ENCODE measurements at places on chromosomes 1 and 21.

GRCh38 chr1:6052543-6053205 lies 7.0 kb downstream of the KCNAB2 start:
- DNase-seq: peak; percentile 62

DNA sequence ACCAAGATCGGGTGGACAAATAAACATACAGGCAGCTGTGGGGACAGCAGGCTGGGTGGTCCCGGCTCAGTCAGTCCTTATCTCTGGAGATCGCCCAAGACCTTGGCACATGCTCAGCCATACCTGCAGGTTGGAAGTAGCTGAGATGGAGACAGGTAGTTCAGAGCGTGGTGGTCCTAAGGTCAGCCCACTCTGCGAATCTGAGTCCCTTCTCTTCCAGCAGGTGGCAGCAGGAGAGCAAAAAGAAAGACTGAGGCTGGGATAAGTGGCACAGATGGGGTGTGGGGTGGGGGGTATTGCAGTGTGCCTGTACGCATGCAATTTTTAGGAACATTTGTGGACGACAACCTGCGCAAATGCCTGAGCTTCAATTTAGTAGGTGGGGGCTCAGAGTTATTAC lies 104.9 kb downstream of the TENT5C start:
- DNase-seq: no peak

GRCh38 chr1:53449021-53449420 lies 10.2 kb upstream of the DMRTB1 start:
- no peak for DNase-seq

GRCh38 chr1:55402142-55402541 lies 187.0 kb upstream of the USP24 start:
- no peak for DNase-seq

DNA sequence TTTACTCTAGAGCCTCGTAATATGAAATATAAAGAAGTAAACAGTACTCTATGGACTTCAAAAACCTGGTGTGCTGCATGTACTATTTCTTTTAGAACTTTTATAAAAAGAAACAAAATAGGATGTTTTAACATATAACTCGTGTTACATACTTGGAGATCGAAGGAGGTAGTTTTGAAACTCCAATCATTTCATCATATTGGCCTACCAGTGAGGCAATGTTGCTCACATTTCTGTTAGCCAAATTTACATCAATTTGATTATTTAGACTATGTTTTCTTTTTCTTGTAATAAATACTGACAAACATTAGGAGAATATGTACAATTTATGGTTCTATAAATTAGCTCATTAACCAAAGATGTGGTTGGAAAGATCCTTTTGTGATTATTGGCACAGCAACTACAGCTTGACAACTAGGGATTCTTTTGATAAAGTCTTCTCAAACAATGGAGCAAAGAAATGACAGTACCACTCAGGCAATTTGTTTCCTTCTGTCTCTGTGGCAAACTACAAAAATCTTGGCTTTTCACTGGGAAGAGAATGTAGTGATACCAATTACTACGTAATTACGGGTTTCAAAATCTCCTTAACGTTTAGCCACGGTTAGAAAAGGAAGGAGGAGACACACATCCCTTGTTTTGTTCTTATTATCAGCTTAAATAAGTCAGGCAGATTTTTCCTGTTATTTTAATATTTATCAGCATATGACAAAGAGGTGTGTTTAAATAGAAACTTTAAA lies 266.6 kb upstream of the SGIP1 start:
- no peak for DNase-seq

- no peak for DNase-seq
Observed at GRCh38 chr1:90831910-90832309, 114.8 kb upstream of the BARHL2 start.

DNA sequence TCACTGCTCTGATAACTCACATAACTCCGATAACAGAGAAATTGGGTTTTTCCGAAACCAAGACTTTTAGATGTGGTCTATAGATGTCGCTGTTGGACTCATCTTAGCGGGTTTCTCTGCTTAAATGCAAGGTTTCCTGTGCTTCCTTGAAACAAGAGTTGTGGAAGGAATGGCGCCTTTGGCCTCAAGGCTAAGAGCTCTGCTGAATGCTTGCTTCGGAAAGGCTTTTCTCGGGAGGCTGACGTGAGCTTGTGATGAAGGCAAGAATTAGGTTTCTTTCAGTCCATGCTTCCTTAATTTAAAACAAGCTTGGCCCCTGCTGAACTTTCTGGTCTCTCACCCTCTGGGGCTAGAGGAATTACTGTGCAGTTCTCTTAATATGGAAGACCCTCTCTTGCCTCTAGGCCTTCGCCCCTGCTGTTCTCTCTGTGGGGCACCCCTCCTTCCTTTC lies 113.5 kb downstream of the MAP3K21 start:
- peak; percentile 49 for DNase-seq

DNA sequence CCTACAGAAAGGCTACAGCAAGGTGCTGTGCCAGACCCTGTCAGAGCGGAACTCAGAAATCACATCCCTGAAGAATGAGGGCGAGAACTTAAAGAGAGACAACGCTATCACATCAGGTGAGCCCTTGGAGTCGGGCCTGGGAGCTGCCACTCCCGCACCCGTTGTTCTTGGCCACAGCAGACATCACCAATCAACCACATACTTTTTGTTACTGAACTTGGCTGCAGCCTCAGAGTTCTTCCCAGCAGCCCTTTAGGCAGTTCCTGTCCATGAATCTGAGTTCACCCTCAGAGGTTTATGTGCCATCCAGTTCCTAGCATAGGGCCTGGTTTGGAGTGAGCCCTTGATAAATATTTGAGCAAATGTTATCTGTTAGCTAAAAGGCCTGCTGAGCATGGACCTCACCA lies 61.6 kb downstream of the FHAD1 start:
- DNase-seq: no peak

DNA sequence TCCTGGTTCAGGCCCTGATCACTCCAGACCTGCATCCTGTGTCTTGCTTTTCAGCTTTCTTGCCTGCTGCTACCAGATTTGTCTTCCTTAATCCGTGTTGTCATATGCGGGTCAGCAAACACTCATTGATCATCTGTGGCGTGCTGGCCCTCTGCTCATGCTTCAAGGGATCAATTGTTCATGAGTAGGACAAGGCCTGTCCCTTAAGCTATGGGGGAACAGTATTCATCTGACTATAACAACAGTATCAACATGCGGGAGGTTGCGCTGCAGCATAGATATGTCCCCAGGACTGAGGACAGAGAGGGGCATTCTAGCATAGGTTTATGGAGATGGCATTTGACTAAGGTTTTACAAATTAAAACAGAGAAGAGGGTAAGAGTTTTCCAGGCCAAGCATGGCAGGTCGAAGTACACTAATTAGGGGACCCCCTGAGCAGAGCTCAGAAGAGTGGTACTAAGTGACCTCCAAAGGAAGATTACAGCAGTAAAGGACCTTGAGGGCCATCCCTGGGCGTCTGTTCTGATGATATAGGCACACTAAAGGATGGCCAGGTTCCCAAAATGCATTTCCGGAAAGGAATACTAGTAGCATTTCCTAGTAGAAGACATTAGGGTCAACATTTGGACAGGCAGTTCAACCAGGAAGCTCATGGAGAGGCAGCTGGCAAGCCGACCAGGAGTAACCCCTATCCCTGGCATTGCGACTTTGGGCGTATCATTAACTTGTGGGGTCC lies 811 bp upstream of the ZNF672 start:
- no peak for DNase-seq

- no peak for DNase-seq
Observed at GRCh38 chr1:215263636-215264035, 181.1 kb downstream of the KCNK2 start.

GRCh38 chr1:222933273-222933672 lies 118.4 kb downstream of the DISP1 start:
- no peak for DNase-seq

- no peak for DNase-seq
Observed at GRCh38 chr1:97551113-97551512, 369.7 kb downstream of the DPYD start.

Data from suppressor macrophage treated with lipopolysaccharide for 4 hours (primary cell).